ENCODE measurements at places on chromosomes 3 and 15.

GRCh38 chr3:18393906-18394305, 31.2 kb downstream of the SATB1 start:
- no peak for DNase-seq

DNA sequence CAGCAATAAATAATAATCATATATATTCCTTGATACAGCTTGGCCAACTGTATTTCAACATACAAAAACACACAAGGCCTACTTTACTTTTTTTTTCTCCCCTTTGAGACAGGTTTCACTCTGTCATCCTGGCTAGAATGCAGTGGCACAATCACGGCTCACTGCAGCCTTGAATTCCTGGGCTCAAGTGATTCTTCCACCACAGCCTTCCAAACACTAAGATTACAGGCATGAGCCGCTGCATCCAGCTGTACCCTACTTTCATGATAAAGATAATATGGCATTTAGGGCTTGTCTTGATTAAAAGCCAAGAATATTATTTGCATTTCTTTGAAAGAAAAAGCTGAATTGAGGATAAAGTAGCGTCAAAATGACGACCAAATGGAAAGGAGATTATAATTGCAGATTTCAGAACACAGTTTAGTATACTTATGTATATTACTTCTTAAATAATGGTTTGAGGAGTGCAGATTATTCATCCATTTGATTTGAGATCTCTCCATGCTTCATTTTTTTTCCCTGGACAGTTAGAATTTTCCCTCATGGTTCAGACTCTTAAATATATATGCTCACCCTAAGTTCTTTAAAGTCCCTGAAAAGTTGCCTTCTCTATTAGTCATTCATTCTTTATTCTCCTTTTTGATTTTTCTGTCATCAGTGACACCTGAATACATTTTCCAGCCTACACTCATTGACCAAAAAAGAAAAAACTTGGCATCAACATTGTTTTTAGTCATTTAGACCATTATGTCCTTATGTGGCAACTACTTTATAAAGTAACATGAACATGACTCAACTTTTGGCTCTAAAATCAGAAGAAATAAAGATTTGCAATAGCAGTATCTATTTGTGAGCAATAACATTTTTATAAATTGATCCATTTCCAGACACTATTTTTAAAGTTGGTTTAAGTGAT, 48.5 kb upstream of the MLF1 start:
- no peak for DNase-seq

GRCh38 chr15:29376590-29376989, 107.0 kb upstream of the NSMCE3 start:
- DNase-seq: no peak

DNA sequence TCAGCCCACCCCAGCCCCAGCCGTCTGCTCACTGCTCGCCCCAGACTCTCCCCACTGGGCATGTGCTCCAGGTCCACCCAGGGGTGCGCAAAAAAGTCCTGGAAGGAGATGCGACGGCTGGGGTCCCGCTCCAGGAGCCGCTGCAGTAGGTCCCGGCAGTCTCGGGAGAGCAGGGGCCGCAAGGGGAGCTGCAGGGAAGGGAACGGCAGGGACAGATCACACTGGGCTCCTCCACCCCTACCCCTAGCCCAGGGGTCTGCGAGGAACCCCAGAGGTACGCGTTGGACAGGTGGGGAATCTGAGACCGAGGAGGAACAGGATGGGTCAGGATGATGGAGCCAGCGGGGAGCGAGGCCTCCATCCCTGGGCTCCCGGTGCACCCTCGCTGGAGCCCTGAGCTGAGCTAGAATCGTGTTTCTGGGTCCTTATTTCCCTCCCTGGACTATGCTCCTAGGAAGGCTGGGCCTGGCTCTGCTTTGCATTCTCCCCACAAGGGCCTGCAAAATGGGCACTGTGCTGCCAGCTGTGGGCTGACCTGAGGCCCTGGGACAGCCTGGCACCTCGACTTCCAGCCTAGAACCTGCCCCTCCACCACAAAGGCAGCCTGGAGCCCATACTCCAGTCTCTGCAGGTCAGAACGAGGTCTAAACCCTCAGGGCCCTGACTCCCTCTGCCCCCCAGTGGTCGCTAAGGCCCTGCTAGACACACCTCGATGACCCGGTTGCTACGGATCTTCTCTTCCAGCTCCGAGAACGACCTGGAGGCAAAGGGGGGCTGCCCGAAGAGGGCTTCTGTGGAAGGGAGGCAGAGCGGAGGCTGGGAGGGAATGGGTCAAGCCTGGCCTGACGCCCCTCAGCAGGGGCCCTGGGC, 3.2 kb downstream of the ULK3 start:
- no peak for DNase-seq

- no peak for DNase-seq
Observed at GRCh38 chr3:99966662-99967416, 147.5 kb downstream of the FILIP1L start.

DNA sequence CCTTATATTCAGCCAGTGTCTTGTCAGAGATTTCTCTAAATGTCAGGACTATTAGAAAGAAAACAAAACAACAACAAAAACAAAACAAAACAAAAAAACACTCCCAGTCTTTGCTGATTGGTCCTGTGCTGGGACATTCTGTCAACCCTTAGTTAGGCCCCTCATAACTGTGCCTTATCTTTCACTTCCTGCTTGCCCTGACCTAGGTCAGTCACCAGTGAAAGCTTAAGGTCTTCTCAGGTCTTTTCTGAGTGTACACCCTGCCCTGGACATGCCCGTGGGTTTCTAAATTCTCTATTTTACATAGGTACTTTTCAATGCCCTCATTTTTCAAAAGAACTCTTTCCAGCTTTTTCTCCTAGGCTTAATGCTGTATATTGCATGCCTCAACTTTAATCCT, 454.1 kb downstream of the GRM7 start:
- DNase-seq: no peak

- DNase-seq: no peak
Observed at GRCh38 chr15:70212963-70213315, 115.2 kb upstream of the TLE3 start.

DNA sequence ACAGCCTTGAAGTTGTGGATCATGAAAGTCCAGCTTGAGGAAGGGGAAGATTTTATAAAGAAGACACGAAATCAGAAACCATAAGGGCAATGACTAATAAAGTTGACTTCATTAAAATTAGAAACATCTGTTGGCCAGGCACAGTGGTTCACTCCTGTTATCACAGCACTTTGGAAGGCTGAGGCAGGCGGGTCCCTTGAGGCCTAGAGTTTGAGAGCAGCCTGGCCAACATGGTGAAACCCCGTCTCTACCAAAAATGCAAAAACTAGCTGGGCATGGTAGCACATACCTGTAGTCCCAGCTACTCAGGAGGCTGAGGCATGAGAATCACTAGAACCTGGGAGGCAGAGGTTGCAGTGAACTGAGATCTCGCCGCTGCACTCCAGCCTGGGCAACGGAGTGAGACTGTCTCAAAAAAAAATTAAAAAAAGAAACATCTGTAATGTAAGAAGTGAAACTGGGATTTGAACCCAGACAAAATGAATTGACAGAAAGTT, 7.9 kb upstream of the UBXN7 start:
- DNase-seq: no peak

GRCh38 chr3:45873638-45874037, 12.7 kb upstream of the CCR9 start:
- no peak for DNase-seq

DNA sequence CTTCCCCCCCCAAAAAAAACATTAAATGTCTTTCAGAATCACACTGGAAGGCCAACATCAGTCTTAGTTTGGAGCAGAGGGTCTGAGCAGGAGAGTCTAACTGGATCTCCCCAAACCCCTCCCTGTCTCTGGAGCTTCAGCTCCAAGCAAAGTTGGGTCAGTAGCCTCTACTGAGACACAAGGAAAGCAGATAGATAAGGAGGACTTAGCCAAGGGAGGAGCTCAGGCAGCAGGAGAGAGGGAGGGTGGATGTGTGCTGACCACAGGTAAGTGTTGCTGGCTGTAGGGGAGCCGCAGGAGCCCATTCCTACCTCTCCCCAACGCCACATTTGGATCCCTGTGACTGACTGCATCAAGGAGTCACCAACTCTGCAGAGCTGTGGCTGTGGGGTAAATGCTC, 7.0 kb downstream of the PLCB2 start:
- no peak for DNase-seq

- DNase-seq: no peak
Observed at GRCh38 chr3:130779031-130779430, 32.4 kb upstream of the PIK3R4 start.
